Femur (tissue), 1 donor: ENCODE measurements at places on chromosomes 6 and 20.

- DNase-seq, result no peak
These were observed 288.5 kb downstream of the PRL start for GRCh38 chr6:22008248-22008836.

DNA sequence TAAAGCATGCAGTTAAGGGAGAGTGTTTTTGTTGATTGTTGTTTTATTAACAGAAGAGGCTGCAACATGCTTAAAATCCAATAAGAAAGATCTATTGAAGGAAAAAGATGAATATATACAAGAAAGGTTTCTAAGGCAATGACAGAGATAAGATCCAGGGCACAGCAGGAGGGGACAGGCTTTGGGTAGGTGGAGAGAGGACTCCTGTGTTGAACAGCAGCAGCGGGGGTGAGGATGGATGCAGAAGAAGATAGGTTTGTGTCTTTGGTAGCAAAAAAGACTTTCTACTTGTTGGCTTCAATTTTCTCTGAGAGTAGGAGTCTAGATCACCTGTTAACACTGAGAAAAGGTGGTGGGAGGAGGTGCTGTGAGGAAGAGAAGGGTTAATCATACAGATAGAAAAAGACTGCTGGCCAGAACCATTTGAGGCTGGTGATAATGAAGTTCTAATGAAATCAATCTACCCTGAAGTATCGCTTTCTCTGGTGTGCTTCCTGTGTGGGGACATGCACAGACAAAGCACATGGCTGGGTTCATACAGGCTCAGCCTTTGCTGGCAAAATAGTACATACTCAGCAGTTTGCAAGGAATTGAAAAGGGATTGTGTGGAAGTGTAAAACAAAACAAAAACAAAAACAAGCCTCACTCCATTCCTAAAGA lies 17.2 kb upstream of the DST start:
- no peak for DNase-seq

- DNase-seq, result no peak
These were observed 26.1 kb upstream of the CD83 start for GRCh38 chr6:14091339-14091978.

GRCh38 chr6:28167068-28167467 lies 25.4 kb downstream of the ZKSCAN8 start:
- DNase-seq, result no peak

DNA sequence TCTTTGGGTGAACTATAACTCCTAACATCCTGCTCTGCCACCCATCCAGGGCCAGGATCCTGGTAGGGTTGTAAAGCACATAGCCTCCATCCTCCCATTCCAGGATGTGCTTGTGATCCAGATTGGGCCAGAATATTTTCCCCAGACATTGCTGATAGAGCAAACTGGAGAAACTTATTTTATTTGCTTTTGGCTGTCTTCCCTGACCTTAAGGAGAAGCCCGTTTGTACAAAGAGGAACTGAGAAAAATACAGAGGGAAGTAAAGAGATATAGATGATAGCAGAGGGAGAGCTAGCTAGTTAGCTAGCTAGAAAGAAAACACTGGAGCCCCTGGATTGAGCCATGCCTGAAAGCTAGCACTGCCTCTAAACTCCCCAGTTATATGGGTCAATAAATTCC lies 9.0 kb upstream of the HDAC2 start:
- no peak for DNase-seq

DNA sequence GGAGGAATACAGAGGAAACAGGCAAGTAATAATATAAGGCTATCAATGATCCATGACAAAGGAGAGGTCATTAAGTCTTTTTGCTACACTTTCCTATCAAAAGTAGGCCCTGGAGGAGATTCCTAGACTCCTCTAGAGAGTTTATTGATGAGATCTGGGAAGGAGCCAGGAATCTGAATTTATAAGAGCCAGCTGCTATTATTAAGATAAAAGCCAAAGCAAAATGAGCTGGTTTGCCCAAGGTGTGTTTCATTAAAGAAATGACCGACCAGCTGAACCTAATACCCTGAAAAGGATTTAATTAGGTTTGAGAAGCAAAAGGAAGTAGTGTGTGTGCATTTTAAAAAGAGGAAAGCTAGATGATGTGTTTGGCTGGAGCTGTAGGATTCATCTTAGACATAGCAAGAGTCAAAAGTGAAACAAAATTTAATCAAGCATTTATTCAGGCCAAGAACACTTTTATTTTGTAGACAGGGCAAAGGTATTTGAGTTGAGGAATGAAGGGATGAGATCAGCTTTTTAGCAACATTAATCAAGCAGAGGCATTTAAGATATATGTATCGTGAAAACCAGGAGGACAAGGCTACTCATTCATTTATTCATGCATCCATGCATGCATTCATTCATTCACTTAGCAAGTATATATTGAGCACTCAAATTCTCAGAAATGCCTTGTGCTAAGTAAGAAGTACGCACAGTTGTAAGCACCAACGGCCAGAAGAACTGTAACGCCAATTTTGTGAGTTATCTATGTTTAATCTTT lies 43.5 kb upstream of the SCAF8 start:
- no peak for DNase-seq

- no peak for DNase-seq
These were observed 9.1 kb downstream of the LBP start for GRCh38 chr20:38355161-38356012.

- peak; percentile 65 for DNase-seq
These were observed 70.7 kb downstream of the SOBP start for GRCh38 chr6:107560657-107561056.

GRCh38 chr6:139545206-139546105 lies 171.0 kb upstream of the CITED2 start:
- no peak for DNase-seq

- no peak for DNase-seq
These were observed 97.9 kb downstream of the ARID1B start for GRCh38 chr6:156875062-156875461.
